Activated CD4-positive, alpha-beta T cell treated with anti-CD3 and anti-CD28 coated beads, Interleukin-2, amount 50 U/mL, for 4 hours (primary cell): ENCODE measurements at places on chromosomes 13 and 19.

- DNase-seq: no peak
Observed at GRCh38 chr13:74210693-74211393, 76.6 kb upstream of the KLF12 start.

DNA sequence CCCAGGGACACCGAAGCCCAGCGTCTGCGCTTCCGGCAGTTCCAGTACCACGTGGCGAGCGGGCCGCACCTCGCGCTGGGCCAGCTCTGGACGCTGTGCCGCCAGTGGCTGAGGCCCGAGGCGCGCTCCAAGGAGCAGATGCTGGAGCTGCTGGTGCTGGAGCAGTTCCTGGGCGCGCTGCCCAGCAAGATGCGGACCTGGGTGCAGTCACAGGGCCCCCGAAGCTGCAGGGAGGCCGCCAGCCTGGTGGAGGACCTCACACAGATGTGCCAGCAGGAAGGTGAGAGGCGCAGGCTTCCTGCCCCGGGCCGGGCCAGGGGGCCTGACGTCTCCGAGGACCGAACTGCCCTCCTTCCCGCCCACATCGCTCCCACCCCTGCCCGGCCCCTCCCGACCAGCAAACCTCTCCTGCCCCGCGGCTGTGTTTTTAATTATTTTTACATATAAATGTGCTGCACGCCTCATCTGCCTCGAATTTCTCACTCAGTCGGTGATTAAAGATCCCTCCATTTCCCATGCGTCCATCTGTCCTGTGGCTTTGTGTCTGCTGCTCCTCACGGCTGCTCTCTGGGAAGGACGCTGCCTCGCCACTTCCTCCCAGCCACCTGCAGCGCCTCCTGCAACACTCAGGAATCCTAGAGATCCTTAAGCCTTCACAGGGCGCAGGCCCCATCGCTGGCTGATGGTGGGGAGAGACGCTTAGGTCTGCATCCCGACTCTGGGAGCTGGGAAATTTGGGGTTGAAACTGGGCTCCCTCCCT is 4.3 kb downstream of the ZSCAN1 start:
- no peak for DNase-seq

DNA sequence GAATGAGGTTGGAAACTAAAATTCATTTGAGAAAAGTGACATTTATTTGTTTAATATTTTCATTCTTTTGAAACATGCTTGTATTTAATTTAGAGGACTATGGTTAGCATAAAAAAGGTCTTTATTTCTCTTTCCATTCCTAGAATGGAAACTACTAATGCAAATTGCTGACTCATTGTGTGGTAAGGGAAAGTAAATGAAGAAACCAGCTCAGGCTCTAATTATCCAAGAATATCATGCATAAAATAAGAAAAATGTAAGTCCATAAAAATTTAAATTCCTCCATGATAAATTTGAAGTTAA is 777.0 kb upstream of the SLITRK1 start:
- no peak for DNase-seq

DNA sequence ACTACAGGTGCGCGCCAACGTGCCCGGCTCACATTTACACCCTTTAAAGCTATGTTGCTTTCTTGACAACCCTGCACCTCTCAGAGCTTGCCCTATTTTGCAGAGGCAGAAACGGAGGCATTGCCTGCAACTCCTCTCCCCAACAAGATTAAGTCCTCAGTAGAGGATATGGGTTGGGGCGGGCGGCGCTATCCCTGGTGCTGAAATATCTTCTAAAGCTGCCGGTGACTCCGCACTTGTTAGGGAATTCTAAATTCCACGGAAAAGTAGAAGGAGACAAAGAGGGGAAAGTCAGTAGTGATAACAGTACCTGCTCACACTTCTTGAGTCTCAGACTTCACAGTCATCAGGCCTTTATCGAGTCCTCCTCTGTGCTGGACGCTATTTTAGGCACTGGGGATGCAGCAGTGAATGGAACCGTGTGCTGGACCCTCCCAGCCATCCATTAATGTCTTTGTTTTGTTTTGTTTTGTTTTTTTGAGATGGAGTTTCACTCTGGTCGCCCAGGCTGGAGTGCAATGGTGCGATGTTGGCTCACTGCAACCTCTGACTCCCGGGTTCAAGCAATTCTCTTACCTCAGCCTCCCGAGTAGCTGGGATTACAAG is 18.0 kb downstream of the SLC5A5 start:
- DNase-seq: no peak

DNA sequence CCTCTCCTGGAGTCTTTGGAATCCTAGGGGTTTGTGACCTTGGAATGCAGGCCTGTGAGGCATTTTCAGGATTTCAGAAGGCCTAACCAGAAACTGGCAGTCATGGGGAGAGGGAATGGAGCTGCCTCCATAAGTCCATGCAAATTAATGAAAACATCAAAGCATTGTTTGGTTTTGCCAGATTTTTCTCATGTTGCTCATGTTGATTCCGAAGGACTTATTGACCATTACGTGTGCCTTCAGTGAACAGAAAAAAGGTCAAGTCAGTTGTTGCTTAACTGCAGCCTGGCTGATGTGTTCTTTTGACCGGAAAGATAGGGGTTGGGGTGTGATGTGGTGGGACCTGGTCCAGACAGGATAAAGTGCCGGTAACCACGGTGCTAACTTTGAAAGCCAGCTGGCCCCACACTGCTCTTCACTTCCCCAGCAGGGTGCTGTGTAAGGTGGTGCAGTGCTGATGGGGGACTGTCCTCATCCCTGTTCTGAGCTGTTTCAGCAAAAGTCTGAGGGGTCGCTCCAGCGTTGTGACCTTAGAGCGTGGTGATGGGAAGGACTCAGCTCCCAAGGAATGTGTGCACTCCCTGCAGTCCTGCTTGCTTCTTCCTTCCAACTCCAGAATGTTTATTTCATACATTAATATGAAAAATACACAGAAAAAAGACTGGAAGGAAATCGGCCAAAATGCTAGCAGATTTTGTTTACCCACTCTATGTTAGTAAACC is 3.5 kb downstream of the RNF113B start:
- no peak for DNase-seq

DNA sequence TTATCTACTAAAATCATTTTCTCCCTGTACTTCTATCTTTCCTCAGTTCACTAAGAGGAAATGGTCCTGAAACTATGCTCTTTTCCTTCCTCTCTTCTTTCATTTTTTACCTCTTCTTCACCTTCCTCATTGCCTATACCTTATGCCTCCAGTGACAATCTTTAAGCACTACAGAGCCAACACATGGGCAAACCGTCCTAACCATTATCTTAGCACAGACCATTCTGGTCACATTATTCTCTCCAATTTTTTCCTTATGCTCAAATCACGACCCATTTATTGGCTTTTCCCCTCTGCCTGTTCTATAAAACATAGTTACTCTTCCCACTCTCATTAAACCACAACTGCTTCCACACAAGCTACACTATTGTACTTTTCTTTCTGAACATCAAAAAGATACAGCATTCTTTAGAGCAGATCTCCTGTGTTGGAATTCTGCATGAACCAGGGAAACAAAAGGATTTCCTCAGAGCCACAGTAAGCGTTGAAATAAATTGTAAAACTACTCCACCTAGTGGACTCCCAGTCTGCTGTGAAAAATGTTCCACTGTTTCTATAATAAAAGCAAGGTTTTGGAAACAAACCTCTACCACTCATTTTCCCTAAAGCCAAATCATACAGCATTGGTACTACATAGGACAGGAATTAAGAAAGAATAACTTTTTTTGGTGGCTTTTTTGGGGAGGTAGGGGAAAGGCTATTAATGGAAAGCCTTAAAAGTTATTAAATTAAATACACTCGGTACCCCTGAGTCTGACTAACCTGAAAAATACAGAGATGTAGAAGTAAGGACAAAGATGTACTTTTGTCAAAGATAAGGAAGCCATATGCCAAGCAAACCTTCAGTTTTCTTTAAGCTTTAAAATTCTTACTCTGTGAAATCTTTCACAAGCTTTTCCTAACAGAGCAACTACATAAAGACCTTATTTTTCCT is 19.5 kb downstream of the NUFIP1 start:
- no peak for DNase-seq

GRCh38 chr19:49017041-49017665 is at the start of gene LHB:
TSS of gene LHB (minus strand) at chr19:49017091. CDS start at chr19:49017081, 10 bp downstream.
- no peak for DNase-seq

DNA sequence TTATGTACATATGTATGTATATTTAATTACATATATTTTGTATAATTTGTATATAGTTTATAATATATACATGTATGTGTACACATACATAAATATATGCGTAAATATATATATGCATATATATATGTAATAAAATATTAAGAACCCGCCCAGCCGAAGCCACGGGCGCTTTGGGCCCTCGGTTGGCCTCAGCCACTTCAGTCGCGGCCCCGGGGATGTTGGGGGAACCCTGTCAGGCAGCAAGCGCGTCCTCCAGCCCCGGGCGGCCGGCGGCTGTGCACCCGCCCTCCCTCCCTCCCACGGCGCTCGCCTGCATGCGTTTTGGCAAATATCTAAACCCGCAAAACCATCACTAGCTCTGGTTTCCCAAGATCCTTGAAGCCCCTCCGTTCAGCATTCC is 7.9 kb upstream of the ZNF606 start:
- no peak for DNase-seq

GRCh38 chr13:21673789-21674489 is 3.1 kb downstream of the FGF9 start:
- no peak for DNase-seq

DNA sequence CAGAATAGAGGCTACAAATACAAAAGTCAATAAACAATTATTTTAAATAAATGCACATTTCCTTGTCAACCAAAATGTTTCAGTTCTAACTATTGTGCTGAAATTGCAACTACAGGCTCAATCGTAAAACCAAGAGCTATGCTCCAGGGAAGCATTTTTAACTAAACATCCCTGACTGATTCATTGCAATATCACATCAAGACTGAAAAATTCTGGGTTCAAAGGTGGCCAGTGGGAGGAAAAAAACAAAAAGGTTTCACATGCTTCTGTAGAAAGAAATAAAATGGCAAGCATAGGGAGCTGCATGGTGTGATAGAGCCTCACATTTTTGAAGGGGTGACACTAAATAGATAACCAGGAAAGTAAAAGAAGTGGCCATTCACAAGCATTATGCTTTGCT is 862.8 kb downstream of the PCDH9 start:
- DNase-seq: no peak

DNA sequence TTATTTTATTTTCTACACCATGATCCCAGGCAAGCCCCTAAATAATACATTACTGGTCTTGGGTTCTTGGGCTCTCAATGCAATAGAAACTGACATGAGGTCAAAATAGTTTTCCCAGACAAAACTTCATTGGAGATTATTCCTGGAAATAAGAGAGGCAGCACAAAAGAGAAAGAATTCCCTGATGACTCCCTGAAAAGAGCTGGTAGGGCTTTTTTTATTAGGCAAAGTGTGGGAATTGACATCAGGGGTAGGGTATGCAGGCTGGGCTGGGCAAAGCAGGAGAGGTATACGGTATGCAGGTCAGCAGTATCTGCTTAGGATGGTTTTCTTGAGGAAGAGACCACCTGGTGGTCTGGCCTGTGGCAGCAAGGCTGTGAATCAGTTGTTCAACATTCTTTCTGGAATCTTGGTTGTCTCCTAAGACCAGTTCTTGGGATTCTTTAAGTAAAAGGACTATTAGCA is 9.3 kb upstream of the IGFL3 start:
- no peak for DNase-seq

DNA sequence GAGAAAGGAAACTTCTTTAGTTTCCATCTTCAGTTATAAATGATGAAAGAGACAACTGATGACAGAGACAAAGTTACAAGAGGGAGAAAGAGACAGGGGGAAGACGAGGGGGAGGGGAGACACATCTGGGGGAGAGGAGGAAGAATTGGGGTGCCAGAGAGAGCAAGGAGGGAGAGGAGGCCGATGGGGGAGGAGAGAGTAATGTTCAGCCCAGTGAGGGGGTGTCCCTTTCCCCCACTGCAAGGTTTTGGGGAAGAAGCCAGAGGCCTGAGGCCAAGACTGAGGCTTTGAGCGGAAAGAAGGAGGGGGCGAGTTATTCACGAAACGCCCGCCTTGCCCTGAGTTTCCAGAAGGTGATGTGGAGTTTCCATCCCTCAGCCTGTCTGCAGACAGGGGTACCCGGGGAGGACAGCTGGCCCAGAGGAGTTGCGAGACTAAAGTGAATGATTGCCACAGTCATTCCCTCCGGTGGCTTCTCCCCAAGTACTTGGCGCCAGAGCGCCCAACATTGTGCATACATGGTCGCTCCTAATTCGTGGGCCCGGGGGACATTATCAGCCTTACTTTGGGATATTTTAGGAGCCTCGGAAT is 558 bp upstream of the PPAN start:
- DNase-seq: peak; percentile 81

DNA sequence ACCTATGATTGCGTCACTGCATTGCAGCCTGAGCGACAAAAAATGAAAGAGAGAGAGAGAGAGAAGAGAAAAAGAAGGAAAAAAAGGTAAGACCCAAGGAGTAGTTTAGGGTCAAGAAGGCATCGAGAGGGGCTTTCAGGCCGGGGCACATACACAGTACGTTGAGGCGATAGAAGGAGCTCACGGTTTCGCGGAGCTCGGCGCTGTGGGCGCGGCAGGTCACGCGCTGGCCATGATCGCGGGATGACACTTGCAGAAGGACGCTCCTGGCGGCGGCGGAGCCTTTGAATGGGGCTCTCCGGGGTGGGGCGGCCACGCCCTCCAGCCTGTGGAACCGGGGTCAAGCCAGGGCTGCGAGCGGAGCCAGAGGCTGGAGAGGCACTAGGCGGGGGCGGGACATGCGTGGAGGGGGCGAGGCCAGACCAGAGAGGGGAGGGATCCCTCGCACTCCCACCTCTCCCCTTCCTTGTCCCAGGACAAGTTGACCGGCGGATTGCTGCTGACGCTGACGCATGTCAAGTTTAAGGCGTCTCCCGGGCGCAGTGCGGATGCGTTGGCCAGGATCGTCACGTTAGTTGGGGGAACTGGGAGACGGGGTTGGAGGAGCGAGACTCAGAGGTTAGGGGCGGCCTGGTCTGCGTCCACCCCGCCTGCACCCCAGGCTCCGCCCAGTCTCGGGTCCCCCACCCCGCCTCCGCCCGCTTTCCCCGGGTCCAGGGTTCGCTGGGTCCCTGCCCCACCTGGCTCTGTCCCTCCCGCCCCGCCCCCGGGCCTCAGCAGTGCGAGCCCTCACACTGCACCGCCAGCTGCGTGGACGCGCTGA is 6.9 kb downstream of the NPHS1 start:
- DNase-seq: no peak

DNA sequence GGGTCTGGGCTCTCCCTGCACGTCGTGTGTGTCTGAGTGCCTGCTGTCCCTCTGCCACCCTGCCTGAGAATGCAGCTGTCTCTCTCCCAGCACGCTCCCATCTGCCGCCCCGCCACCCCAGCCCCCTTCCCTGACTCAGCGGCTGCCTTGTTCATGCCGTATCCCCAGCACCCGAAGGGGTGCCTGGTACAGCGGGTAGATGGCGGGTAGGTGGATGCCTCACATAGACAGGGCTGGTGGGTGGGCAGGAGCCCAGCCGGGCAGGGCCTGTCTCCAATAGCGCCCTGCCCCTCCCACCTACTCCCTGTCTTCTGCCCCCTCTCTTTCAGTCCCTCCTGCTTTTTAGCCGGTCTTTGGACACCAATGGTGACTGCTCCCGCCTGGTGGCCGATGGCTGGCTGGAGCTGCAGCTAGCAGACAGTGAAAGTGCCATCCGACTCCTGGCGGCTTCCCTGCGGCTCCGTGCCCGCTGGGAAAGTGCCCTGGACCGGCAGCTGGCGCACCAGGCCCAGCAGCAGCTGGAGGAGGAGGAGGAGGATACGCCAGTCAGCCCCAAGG is 30.3 kb downstream of the DHX34 start:
- DNase-seq: no peak
